Left colon (tissue), 2 donors: ENCODE measurements at places on chromosomes 2 and 18.

- DNase-seq: peak; percentile 52
These were observed 98.4 kb downstream of the UXS1 start for GRCh38 chr2:106095478-106096298.

- DNase-seq: no peak
These were observed 32.0 kb upstream of the C1QL2 start for GRCh38 chr2:119190321-119191111.

DNA sequence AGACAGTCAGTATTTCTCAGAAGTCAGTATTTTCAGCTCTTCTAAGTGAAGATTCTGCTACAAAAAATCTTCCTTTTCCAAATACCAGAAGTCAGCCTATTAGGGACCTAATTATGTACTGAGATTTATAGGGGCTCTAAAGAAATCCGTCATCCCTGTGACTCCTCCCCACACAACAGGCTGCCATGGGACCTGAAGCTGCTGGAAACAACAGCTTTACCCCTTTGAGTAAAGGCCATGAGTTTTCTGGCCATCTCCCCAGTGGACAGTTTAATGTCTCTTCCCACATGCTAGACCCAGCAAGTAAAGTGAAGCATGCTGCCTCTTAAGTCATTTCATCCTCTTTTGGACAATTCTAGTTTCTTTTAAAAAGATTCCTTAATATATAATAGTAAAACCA is 255.7 kb upstream of the ACVR2A start:
- DNase-seq: no peak

GRCh38 chr18:62768558-62768943 is 53.2 kb downstream of the PHLPP1 start:
- DNase-seq: no peak
